Mesothelial cell of epicardium (in vitro differentiated cells): ENCODE measurements at places on chromosomes 11 and 22. TPM values are rescaled to one million over a fixed set of nuclear protein-coding genes. Genes with fewer than 3 reads are reported as not detected.

CRYBB1 gene
- not detected in 3 replicates for total RNA-seq

POTEH gene
- 0.11 TPM in 1 of 3 replicates, not detected in the others for total RNA-seq

MAPK8IP2 gene
- total RNA-seq = 2.8 to 3.2 TPM (median 2.8 TPM) in 3 replicates

KIF18A gene
- 12.5 to 15.6 TPM (median 14.7 TPM) in 3 replicates for total RNA-seq

ZBTB16 gene
- total RNA-seq = not detected in 3 replicates

B3GAT1 gene
- 1.4 to 1.5 TPM (median 1.5 TPM) in 3 replicates for total RNA-seq

MCAT gene
- 17.4 to 18.1 TPM (median 17.6 TPM) in 3 replicates for total RNA-seq

TBX1 gene
- total RNA-seq = 0.34 to 0.45 TPM in 2 of 3 replicates, not detected in the other

HBE1 gene
- 0.29 to 0.41 TPM (median 0.34 TPM) in 3 replicates for total RNA-seq

NRGN gene
- 2.7 to 2.9 TPM (median 2.7 TPM) in 3 replicates for total RNA-seq

DDI1 gene
- total RNA-seq = not detected in 3 replicates
